ENCODE measurements at places on chromosomes 7 and 10.

DNA sequence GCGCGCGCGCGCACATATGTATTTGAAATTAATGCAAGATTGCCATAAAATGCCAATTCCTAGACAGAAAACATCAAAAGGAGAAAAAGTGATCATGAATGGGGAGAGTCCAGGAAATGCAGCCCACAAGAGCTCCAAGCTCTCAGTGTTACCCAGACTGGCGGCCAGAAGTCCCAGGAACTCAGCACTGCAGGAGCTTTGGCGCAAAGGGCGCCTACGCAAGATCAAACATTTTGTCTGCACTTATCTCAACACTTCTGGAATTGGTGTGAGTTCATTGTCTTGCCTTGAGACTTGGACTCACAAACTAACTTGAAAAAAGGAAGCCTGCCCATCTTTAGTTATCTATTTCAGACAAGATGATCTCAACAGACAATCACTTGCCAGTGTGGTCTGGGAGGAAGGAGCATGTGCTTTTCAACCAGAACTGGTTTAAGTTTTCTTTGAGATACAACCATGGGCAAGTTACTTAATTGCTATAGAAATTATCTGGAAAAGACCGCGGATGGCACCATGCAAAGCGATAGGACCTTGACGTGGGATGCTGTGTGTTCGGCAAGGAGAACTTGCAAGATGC, 77.2 kb downstream of the KIAA1549 start:
- no peak for DNase-seq

DNA sequence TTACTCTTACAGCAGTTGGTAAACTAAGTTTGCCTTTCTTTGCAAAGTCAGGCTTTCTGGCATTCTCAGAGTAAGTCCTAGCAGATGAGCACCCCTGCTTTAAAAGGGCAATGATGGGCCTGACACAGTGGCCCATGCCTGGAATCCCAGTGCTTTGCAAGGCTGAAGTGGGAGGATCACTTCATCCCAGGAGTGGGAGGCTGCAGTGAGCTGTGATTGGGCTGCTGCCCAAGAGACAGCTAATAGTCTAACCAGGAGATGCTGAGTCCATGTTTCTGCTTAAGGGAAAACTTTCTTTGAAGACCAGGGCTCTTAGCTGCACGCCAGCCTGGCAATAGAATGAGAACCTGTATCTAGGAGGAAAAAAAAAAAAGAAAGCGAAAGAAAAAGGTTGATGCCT, 100.2 kb upstream of the MPP7 start:
- DNase-seq = no peak

DNA sequence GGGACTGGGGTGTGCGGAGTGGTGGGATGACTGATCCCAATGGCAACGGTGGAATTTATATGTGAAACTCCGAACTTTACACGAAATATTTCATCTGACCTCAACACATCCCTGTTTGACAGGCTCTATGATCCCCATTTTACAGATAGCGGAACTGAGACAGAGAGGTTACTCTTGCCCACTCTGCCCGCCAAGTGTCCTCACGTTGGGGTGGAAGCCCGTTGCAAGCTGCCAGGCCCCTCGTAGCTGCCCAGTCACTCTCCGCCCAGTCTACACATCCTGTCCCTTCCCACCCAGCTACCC, 397 bp upstream of the NFE2L3 start:
- DNase-seq = no peak

- no peak for DNase-seq
Observed at GRCh38 chr7:138992052-138992531, 10.9 kb upstream of the KIAA1549 start.

GRCh38 chr7:5635461-5636445, 145.7 kb downstream of the RNF216 start:
- no peak for DNase-seq

DNA sequence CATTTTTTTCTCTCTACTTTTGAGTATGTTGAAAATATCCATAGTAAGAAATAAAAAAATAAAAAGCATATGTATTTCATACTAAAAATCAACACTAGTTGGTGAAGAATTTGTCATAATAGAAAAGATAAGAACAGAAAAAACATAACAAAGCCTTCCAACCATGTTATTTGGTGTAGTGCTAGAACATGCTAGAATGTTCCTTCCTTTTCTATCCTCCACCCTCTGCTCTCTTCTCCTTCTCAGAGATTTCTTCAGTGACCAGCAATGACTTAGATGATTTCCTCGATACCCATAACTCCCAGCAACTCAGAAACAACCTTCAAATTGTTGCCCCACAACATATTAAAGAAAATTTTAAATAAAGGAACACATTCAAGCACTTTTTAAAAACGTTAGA, 2.6 kb downstream of the ZC3HAV1 start:
- DNase-seq = no peak

DNA sequence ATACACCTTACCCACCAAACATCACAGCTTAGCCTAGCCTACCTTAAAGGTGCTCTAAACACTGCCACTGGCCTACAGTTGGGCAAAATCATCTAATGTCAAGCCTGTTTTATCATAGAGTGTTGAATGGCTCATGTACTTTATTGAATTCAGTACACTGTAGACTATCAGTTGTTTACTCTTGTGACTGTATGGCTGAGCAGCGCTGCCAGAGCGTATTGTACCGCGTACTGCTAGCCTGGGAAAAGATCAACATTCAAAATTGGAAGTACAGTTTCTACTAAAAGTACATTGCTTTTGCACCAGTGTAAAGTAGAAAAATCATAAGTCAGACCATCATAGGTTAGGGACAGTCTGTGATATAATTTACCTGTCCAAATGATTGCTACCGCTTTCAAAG, 226.8 kb downstream of the PRPF18 start:
- no peak for DNase-seq

GRCh38 chr10:128191847-128192246, 65.6 kb upstream of the MKI67 start:
- no peak for DNase-seq

GRCh38 chr10:71184421-71184820, 27.9 kb upstream of the UNC5B start:
- DNase-seq = no peak

DNA sequence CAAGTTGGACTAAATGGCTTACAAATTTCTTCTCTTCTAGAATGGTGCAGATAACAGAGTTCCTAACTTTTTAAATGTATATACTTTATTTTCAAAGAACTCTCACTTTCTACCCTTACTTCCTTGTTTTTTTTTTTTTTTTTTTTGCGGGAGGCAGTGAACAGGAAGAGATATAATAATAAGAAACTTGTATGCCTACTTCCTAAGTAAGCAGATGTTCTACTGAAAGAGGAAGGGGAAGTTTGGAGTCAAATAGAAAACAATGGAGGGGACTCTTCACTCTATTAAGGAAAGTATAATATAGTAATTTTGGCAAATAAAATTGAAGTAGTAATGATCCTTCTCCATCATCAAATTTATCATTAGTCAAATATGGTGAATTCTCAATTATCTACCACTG, 754.0 kb downstream of the KCNMA1 start:
- DNase-seq = no peak

- DNase-seq = no peak
Observed at GRCh38 chr7:14973712-14974428, 71.3 kb upstream of the DGKB start.

- no peak for DNase-seq
Observed at GRCh38 chr10:32795598-32796183, 162.3 kb downstream of the ITGB1 start.

- DNase-seq = no peak
Observed at GRCh38 chr7:105982388-105982787, 19.3 kb downstream of the CDHR3 start.

GRCh38 chr7:103605640-103606039, 159.6 kb upstream of the SLC26A5 start:
- DNase-seq = no peak

DNA sequence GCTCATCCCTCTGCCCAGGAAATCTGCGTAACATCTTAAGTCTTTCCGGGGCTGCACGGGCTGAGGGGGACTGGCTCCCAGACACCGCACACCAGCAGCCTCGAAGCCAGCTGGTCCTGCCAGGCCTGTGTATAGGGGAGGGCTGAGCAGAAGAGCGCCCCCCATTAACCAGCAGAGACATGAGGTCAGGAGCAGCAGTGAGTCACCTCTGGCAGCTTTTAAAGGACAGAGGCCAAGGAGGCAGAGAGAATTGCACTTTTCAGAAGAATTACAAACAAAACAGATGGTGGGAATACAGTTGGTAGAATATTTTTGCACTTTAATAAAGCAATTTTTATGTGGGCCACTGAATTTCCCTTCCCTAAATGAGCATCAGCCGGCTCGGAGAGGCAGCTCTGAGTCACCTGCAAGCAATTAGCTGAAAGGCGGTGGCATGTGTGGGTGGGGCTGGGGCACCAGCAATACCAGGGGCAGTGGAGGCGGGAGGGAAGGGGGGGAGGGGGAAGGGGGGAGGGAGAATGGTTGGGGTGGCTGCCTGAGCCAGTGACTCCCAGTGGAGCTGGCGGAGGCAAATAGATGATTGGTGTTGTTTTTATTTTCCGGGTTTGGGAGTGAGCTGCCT, 39.1 kb downstream of the GOLGA7B start:
- DNase-seq = no peak

GRCh38 chr10:17021656-17022465, 107.8 kb downstream of the CUBN start:
- no peak for DNase-seq

DNA sequence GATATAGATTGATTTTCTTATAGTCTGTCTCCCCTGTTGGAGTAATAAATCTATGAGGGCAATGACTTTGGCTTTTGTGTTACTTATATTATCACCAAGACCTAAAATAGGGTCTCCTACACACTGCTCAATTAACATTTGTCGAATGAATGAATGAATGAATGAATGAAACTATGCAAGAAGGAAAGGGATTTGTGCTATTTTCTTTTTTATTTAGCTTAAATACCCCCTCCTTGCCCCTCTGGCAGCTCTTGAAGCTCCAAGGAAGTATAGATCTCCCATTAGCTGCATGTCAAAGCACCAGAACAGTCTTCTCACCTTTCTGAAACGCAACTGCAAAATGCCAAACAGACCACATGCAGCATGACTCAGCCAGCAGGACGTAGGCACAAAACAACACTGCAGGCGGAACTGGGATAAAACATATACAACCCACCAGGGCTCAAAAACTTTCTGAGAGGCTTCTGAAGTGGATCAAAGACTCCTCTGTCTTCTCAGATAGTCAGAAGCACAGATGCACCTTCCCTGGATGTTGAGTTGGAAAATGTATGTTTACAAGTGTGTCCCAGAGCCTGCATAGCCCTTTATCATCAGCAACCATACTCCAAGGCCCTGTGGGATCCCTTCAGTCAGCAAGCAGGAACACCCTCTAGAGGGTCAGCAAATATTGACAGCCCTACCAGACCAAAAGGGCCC, 187.8 kb downstream of the NPSR1 start:
- DNase-seq = no peak

GRCh38 chr10:11454160-11454559, 157.3 kb downstream of the USP6NL start:
- no peak for DNase-seq

GRCh38 chr7:108109221-108109908, 20.8 kb downstream of the LAMB4 start:
- no peak for DNase-seq

- DNase-seq = no peak
Observed at GRCh38 chr7:95491634-95492314, 6.0 kb downstream of the ASB4 start.

DNA sequence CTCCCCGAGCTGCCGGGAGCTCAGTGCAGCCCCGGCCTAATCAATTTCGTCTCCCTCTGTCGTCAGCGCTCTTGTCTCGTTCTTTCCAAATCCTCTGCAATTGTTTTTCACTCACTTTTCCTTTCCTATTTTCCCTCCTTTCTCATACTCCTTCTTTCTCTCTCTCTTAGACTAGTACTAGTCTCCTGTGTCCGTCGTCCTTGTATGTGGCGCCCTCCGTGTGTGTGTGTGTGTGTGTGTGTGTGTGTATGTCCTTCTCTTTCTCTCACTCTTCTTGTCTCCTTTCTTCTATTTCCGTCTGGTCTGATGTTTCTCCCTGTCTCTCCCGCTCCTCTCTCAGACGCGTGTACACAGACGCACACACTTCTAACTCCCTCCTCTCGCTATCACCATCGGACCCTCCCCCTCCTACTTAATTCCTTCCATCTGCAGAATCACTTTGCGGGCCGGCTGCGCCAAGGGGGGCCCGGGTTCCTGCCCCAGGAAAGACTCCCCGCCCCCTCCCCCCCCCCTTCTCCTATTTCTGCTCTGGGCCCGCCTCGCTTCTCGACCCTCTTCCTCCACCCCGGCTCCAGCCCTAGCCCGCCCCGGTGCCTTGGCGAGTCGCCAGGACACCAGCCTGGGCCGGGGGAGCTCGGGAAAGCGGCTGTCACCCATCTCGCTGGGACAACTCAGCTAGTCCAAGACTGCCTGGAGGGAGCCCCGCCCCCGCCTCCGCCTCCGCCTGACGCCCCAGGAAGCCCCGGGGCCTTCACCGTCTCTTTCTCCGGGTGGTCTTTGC, 743 bp upstream of the ZCCHC24 start:
- DNase-seq = peak; percentile 21

GRCh38 chr7:26187380-26188205, 13.0 kb downstream of the HNRNPA2B1 start:
- peak; percentile 57 for DNase-seq

- DNase-seq = no peak
Observed at GRCh38 chr10:83427101-83427500, 712.2 kb upstream of the GHITM start.

DNA sequence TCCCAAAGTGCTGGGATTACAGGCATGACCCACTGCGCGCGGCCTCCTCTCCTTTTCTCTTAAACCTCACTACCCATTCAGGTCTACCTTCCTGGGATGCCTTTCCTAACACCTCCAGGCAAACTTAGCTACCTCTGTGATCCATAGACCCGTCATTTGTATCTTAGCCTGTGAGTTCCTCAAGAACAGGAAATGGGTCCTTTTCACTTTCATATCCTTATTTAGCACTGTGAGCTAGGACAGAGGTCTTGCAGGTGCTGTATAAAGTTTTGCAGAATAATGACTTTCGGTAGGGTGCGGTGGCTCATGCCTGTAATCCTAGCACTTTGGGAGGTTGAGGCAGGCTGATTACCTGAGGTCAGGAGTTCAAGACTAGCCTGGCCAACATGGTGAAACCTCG, 215.7 kb downstream of the RELN start:
- DNase-seq = no peak

GRCh38 chr10:112767156-112767555, 182.9 kb upstream of the TCF7L2 start:
- DNase-seq = no peak

DNA sequence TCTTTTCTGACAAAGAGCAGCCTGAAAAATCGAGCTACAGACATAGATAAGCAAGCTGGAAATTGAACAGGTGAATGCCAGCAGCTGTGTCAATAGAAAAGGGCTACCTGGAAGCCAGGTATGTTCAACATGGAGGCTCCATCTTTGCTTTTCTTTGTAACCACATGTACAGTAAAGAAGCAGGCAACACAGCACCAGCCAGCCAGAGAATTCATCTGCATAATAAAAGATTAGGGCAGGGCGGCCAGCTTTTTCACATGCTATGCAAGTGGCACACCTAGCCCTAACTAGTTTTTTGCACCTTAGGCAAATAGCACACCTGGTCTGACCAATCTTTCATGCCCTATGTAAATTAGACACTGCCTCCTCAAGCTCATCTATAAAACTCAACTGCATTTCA, 25.7 kb downstream of the COG5 start:
- no peak for DNase-seq
